ENCODE measurements at places on chromosomes 12 and 14.

- peak; percentile 41 for DNase-seq
These were observed 99.1 kb downstream of the TBC1D30 start for GRCh38 chr12:64923536-64923935.

GRCh38 chr14:24260780-24261157 is 2.2 kb downstream of the TGM1 start:
- DNase-seq: no peak

DNA sequence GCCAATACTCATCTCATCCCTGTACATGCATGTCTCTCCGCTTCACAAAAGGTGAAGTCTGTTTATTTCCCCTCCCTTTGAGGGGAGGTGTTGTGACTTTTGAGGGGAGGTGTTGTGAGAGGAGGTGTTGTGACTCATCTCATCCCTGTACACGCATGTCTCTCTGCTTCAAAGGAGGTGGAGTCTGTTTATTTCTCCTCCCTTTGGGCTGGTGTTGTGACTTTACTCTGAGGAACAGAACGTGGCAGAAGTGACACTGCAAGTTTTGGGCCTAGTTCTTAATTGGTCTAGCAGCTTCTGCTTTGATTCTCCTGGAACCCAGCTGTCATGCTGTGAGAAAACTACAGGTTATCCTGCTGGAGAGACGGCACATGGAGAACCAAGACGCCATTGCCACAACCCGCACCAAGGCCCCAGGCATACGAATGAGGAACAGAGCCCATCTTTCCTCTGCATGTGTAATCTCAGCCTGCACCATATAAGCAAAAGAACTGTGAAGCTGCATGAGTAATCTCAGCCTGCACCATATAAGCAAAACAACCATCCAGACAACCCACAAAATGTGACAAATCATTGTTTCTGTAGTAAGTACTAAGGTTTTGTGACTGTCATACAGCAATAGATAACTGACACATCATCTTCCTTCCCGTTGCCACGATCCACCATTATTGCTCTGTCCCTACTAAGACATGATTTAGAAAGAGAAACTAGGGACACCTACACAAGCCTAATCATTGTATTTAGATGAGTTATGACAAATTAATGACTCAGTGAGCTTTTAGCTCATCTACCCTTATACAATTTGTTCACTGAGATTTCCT is 30.0 kb downstream of the GALNT4 start:
- DNase-seq: no peak

- DNase-seq: peak; percentile 8
These were observed 7.3 kb downstream of the STXBP6 start for GRCh38 chr14:25042362-25043299.

- DNase-seq: no peak
These were observed 5.2 kb upstream of the TEX22 start for GRCh38 chr14:105393151-105393550.

- no peak for DNase-seq
These were observed 161.3 kb upstream of the CCND2 start for GRCh38 chr12:4112290-4112689.

DNA sequence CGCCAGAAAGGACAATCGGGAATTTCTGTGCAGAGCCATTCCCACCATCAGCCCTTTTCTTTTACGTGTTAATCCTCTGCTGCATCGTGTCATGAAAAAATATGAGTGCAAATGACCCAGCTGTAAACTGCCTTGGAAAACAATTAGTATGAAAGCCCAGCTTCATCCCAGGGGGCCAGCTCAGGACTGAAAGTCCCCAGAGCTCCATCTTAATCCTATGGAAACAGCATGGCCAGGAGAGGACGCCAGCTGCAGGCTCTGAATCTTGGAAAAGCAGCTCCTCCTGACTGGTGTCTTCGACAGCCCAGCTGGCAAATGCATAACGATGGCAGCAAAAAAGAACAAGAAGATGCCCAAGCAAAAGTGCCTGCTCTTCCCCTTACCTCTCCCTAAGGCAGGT is 191.5 kb downstream of the NTF3 start:
- DNase-seq: peak; percentile 98

GRCh38 chr14:65703996-65704395 is 291.5 kb downstream of the FUT8 start:
- DNase-seq: no peak

GRCh38 chr12:57518176-57518919 is 2.0 kb downstream of the DDIT3 start:
- DNase-seq: no peak

GRCh38 chr14:30725763-30726162 is 103.6 kb downstream of the SCFD1 start:
- no peak for DNase-seq
